ENCODE measurements at places on chromosomes 3 and 15.

DNA sequence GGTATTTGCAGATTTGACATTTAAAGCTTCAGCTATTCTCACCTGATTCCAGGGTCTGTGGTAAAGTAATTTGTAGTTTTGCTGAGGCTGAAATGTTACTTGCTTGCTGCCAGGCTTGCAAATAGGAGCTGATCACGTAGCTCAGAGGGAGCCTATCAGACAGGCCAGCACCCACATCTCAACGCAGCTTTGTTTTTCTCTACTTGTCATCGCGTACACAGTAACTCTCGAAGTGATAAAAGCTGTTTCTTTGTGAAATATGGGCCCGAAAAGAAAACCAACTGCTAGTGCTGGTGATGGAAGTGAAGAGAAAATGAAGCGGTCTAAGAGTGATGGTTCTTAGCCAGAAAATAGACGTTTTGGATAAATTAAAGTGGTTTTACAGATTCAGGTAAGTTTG lies 23.4 kb downstream of the RAB5A start:
- no peak for DNase-seq

DNA sequence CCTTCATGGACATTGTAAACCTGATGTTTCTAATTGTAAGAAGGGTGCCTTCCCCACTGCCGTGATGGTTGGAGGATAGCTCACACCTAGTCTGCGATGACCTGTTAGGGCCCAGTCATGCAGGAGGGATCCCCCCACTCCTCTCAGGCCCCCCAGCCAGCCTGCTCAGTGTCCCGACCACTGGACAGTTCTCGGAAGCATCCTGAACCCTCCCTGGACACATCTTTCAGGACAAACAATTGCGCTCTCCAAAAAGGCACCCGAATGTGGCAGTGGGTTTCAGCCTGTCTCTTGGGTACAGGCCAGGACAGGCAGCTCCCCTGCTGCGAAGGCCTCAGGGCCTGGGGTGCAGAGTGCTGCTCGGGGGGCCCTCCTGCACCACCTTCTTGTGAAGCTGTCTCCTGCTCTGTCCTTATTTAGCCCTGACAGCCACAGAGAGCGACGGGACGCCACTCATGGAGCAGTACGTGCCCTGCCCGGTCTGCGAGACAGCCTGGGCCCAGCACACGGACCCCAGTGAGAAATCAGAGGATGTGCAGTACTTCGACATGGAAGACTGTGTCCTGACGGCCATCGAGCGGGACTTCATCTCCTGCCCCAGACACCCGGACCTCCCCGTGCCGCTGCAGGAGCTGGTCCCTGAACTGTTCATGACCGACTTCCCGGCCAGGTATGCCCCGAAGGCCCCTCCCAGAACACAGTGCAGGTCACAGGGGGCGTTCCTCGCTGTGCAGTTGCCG lies 132.3 kb downstream of the LRRK1 start:
- no peak for DNase-seq

- DNase-seq, result no peak
Observed at GRCh38 chr15:68203956-68204355, 1.2 kb downstream of the CALML4 start.

DNA sequence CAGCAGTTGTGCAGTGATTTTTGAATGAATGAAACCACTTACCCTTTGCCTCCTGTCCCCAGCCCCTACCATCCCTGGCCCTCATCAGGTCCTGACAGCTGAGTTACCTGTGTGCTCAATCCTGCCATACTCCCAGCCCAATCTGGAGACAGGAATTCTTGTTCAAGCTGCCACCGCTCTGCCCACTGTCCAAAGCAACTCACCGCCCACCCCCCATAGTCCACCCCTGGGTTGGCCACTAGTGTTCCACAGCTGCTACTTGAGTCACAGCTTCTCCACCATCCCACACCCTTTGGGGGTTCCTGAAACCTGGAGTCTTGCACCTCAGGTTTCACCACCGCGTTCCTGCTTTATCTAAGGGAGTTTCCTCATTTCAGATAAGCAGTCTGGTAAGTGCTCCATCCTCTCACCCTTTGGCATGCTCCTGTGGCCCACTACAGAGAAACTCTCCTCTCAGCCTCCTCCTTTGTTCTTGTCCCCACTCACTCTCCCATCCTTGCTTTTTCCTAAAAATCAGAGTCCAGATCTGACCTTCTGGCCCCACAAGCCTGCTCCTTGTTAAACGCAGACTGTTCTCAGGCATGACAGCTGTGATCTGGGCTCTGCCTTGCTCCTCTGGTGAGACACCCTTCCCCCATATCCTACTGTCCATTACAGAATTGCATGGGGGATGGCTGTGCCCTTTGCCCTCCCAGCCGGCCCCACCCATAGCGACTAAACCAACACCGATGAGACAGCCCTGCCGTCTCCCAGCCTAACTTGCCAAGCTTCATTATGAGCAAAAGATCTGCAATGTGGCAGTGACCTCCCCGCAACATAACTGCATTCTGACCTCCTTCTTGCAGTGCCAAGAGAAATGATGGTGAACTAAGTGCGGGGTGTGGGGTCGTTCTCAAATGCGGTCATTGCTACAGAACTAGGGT lies 50.0 kb downstream of the CYP19A1 start:
- DNase-seq, result no peak

- DNase-seq, result no peak
Observed at GRCh38 chr3:174822320-174822719, 36.8 kb upstream of the NAALADL2 start.

DNA sequence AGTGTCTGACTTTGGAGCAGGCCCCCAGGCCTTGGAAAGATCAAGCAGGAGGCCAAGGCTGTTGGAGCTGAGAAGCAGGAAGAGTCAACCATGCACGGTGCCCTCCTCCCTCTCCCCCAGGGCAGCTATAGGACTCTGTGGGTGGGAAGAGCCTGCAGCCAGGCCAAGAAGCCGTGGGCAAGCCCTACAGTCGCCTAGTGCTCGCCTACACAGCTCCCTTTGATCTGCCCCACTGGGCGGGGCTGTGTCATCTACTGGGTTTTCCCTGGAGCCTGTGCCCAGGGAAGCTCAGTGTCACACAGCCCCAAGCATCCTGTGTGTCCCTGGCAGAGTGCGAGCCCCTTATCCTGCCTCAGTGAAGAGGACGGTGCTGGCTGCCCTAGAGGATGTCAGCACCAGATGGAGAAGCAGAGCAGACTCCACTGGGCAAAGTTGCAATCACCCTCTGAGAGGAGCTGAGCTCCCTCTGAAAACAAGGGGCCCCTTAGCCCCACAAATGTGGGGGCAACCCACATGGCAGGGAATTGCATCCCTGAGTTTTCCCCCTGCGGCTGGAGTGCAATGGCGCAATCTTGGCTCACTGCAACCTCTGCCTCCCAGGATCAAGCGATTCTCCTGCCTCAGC lies 72.2 kb downstream of the KLF13 start:
- DNase-seq, result no peak

DNA sequence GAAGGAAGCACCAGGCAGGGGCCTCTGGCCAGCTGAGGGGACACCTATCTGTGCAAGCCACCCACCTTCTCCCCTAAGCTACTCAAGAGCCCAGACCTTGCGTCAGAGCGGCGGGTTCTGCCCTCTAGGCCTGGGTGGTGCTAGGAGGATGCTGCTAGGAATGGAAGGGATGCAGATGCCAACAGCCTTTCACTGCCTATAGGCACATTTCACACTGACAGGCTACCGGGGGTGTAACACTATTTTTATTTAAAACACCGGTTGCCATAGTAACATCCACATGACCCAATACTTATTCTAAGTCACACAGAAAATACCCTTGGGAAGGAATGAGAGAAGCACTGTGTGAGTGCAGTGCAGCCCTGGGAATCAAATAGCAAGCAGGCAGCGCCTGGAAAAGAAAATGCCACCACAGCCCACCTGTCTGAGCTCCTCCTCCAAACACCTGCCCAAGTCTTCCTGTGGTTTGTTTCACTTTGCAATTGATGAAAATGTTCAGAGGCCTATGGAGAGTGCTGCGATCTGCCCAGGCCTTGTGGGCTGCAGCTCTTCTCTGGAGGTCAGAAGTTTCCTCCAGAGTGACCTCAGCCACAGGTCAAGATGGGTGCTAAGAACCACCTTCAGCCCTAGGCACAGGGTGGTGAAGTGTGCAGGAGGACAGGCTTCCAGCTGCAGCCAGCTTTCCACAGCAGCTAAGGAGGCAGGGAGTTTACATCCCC lies 113.5 kb upstream of the TOPAZ1 start:
- DNase-seq, result no peak

GRCh38 chr3:125128861-125129501 lies 73.2 kb upstream of the HEG1 start:
- DNase-seq, result no peak

GRCh38 chr3:100073714-100074307 lies 40.5 kb downstream of the FILIP1L start:
- no peak for DNase-seq

- DNase-seq, result no peak
Observed at GRCh38 chr3:128859630-128860029, 19.8 kb upstream of the ACAD9 start.

- no peak for DNase-seq
Observed at GRCh38 chr3:126525091-126525852, 1.3 kb downstream of the CHST13 start.

- no peak for DNase-seq
Observed at GRCh38 chr3:144200004-144200403, 228.4 kb downstream of the DIPK2A start.

GRCh38 chr3:51670053-51670822 lies 814 bp upstream of the TEX264 start:
- no peak for DNase-seq
